ENCODE measurements at places on chromosomes 1 and 21. TPM values are rescaled to one million over a fixed set of nuclear protein-coding genes. Genes with fewer than 3 reads are reported as not detected.

GRCh38 chr1:213154056-213154685, 103.1 kb downstream of the RPS6KC1 start:
- no peak for DNase-seq

GRCh38 chr21:16363100-16363499, 633.3 kb downstream of the USP25 start:
- no peak for DNase-seq

DNA sequence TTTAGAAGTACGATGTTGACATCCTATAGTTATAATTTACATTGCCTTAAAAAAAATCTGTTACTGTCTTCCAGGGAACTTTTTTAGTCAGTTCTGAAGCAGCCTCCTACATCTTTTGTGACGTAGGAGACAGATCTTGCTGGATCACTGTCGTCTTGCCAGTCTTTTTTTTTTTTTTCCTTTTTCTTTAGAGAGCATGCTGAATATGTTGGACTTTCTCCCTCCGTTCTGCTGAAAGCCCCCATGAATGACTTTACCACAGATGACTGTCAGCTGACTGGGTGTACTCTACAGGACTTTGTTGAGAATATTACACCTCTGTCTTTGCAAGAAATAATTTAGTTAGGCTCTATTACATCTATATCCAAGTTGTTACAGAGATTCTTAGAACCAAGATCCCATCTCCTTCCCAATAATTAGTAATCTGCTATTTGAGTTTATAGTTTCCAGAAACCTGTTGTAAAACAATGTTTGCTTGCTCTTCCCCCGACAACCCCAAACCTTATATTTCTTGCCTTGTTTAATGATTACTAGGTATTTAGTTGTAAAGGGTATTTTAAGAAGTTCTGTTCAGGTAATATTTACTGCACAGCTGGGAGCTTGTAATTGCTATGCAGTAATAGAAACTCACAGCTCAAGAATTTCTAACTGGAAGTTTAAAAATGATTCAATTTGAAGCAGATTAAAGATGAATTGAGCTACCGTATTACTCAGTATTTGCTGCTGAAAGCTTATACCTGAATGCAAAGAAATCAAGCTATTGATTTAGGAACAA, 61.8 kb downstream of the RASAL2 start:
- peak; percentile 82 for DNase-seq

GRCh38 chr1:1406821-1407635, at the start of gene MRPL20:
TSS of gene MRPL20 (minus strand) at chr1:1407293. CDS start at chr1:1407217, 76 bp downstream.
- peak; percentile 77 for DNase-seq

GRCh38 chr21:14541841-14542490, 4.1 kb downstream of the SAMSN1 start:
- no peak for DNase-seq

GRCh38 chr1:46372431-46372830, 21.7 kb upstream of the FAAH start:
- DNase-seq: peak; percentile 26

DNA sequence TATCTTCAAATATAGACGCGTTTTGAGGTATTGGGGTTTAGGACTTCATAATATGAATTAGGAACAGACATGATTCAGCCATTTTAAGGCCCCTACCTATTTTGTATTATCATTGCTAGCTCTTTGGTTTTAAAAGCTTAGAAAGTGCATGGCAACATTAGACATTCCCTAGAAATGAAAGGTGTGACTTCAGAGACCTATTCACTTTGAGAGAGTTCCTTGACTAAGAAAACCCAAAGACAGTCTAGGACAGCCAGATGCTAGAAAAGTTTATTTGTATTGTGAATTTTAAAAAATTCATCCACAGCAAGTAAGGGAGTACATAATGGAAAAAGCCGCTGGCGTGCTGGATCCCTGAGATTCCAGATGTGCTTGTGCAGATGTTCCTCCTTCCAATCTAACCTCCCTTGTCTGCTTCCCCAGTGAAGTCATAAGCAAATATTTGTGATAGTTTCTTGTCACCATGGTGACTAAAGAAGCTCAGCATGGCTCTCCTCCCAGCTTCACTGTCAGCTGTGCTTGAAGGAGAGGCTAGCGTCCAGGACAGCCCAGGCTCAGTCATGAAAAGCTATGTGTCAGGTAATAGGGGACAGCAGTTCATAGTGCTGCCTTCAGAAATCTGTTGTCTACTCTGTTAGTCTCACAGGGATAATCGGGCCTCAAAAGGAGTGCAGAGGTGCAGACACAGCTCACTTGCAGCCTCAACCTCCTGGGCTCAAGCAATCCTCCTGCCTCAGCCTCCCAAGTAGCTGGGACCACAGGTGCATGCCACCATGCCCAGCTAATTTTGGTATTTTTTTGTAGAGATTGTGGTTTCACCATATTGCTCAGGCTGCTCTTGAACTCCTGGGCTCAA, 34.8 kb downstream of the KPNA6 start:
- peak; percentile 53 for DNase-seq

DNA sequence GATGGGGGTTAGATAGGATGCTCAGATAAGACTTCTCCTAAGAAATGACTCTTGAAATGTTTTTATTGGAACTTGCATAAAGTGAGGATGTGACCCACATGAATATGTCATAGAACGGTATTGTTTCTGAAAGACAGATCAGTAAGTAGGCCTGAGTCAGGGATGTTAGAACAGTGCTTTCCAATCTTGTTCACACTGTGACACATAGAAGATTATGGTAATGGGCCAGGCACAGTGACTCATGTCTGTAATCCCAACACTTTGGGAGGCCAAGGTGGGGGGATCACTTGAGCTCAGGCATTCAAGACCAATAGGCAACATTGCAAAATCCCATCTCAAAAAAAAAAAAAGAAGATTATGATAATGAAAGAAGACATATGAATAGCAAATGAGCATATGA, 32.9 kb downstream of the FMO4 start:
- no peak for DNase-seq

DNA sequence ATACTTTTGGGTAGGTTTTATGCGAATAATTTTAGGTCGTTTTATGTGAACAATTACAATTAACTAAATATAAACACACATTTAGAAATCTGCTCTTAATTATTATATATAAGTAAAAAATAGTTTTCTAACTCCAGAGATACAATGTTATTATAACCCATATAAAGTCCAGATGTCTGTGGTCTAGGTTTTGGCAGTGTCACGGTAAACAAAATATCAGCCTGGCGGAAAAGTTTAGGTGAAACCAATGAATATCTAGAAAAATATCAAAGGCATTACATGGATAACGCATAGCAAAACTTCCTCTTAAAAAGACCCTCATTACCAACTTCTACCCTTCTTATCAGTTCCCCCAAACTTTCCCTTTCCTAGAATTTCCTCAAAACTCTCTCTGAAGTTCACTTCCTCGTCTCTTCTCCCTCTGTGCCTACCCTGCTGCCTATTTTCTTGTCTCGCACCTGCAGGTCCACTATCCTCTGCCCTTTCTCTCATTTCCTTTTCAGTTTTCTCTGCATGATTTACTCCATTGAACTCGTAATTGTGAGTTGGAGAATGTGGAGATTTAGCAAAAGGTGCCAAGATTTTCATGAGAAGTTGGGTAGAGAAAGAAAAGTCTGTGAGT, 21.8 kb downstream of the VTCN1 start:
- no peak for DNase-seq

DNA sequence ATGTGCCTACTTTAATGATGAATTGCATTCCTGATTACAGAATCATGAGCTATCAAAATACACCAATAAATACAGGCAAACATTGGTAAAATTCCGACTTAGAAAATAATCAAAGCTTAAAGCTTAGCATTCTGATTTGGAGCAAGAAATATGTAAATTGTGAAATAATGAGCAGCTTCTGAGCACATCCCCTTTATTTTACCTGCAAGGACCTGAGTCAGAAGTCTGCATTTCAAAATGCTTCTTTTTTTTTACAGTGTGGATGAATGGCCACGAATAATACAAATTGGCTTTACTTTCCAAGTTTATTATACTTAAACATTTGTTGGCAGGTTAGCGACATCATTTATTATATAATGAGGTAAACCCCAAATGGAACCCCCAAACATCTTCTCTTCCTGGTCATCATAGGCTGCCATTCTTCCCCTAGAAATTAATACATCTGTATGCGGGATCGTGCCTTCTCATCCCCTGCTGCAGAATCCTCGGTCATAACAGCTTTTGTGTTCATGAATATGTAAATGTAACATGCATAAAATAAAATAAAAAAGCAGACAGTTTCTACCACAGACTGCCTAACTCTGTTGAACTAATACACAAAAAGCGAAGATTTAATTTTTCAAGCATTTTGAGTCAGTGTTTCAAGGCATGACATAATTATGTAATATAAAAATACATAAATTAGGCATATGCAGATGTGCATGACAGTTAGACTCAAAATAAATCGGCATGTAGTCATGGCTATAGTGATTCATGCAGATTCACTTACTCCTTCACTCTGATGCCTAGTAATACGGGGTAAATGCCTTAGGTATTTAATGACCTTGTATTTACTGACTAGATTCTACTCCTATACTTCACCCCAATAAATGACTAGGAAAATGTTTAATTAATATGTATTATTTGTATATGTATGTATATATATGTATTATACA, 339.7 kb downstream of the USP25 start:
- no peak for DNase-seq

The RGS5 gene
- total RNA-seq: 3.3 TPM

The GJA8 gene
- not detected for total RNA-seq

The SHISA4 gene
- 16.1 TPM for total RNA-seq
